ENCODE measurements at places on chromosomes 5 and 9. TPM values are rescaled to one million over a fixed set of nuclear protein-coding genes. Genes with fewer than 3 reads are reported as not detected.

- no peak for DNase-seq
These were observed 1105.4 kb upstream of the DMAC1 start for GRCh38 chr9:8904771-8905515.

OR13C2 gene
- not detected for total RNA-seq

- DNase-seq, result no peak
These were observed 93.4 kb upstream of the DMAC1 start for GRCh38 chr9:7892975-7893374.

- DNase-seq, result peak; percentile 64
These were observed 123.6 kb downstream of the PALM2AKAP2 start for GRCh38 chr9:109903515-109904138.

DNA sequence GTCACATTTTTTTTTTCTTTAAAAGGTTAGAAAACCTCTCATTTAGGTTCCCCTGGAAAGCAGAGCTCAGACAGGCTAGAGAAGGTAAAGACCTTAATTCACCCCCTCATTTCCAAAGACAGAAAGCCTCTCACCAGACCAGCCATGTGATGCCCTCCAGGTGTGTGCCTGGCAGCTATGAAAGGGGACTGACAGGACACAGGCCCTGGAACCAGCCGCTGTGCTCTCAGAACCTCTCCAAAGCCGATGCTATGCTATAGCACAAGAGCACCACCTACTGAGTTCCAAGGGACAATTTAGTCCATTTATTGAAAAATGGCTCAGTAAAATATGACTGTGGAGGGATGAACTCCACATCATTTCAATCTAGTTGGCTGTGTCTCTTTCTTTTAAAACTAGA, 48.8 kb downstream of the FANCC start:
- no peak for DNase-seq

DNA sequence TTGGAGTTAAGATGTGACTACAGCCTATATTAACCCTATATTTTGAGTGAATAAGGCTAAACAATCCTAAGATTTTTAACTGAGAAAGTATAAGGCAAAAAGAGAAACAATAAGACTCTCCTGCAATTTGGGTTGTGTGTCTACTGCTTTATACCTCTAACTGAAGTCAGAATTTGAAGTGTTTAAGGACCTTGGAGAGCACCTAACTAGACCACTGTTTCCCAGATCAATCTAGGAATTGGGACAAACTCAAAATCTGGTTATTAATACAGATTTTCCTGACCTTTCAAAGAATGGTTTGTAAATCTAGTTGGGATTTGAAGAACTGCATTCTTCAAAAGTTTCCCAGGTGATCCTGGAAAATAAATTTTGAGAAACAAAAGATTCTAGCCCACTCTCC, 42.1 kb downstream of the GABRA1 start:
- DNase-seq, result no peak

- no peak for DNase-seq
These were observed 305.1 kb upstream of the RGMB start for GRCh38 chr5:98468188-98468869.

DNA sequence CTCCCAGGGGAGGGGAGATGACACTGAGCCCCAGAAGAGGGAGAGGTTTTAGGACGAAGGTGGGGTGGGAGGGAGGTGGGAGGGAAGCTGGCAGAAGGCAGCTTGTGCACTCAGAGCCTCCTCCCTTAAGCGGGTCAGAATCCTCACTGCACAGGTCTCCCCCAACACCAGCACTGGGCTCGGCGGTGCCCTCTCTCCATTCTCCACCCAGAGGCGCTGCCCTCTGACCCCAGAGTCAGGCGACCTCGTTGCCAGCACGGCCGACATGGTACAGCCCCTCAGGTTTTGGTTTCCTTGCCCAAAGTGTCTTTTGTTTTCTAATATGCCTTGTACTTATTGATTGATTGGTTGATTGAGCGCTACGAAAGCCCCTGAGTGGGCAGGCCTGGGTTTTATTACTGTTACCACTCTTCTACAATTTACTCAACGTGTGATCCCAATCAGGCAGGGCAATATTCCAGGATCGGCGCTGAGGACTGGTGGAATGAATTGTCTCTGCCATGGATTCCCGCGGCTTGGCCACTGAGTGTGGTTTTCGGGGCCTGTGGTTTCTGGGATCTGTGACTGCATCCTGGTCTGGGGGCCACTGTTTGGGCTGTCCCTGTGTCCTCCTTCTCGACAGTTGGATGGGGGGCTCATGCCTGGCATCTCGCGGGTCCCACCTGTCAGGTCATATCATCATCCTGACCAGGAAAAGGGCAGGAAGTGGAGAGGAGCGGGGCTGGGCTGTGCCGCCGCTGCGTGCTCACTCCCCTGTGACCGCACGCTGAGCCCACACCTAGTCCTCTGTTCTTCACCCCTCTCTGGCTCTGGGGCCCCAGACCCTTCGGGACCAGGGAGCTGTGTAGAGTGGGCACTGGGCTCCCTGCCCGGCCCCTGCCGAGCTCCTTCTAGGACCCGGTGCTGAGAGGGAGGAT, 9.6 kb upstream of the FCN2 start:
- peak; percentile 21 for DNase-seq

- no peak for DNase-seq
These were observed 277.7 kb downstream of the MSX2 start for GRCh38 chr5:175001876-175002645.

GRCh38 chr5:154779105-154779504, 23.9 kb downstream of the LARP1 start:
- no peak for DNase-seq

RASA1 gene
- total RNA-seq, result 31.1 TPM

GRCh38 chr5:110050640-110051345, 361.1 kb downstream of the MAN2A1 start:
- no peak for DNase-seq

FBLL1 gene
- 0.60 TPM for total RNA-seq

GABRA6 gene
- not detected for total RNA-seq

DNA sequence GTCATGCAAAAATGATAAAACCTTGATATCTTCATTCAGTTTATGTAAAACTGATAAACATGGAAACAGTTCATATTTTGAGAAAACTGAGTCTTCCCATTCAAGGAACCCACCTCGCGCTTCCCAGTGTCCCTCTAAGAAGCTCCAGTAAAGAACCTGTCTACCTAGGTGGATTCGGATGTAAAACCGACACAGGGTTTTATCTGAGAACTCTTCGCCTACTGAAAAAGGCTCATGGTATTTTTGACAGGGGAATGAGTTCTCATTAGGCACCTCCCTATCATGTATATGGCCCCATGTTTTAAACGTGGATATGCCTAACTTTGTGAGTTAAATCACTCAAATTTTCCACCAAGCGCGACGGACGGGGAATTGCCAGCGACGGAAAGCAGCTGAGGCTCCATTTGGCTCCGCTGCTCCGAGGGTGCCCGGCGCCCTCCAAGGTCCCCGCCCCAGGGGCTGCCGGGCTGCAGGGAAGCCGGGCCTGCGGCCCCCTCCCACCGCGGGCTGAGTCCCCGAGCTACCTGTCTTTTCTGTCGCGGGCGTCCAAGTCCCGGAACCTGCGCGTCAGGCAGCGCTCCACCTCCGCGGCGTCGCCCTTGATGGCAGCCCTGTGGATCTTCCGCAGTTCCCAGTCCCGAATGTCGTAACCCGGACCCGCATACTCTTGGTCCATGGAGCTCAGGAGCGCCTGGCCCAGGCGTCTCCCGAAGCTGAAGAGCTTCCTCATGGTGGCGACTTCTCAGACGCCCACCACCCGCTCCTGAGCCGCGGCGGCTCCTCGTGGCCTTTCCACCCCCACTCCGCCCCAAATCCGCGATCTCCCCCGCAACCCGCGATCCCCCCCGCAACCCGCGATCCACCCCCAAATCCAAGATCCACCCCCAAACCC, 594 bp downstream of the ANKRD18A start:
- DNase-seq, result no peak

GRCh38 chr5:175830586-175831300, 40.6 kb upstream of the CPLX2 start:
- DNase-seq, result no peak

GRCh38 chr9:111904891-111905291, 8.3 kb downstream of the UGCG start:
- no peak for DNase-seq

DNA sequence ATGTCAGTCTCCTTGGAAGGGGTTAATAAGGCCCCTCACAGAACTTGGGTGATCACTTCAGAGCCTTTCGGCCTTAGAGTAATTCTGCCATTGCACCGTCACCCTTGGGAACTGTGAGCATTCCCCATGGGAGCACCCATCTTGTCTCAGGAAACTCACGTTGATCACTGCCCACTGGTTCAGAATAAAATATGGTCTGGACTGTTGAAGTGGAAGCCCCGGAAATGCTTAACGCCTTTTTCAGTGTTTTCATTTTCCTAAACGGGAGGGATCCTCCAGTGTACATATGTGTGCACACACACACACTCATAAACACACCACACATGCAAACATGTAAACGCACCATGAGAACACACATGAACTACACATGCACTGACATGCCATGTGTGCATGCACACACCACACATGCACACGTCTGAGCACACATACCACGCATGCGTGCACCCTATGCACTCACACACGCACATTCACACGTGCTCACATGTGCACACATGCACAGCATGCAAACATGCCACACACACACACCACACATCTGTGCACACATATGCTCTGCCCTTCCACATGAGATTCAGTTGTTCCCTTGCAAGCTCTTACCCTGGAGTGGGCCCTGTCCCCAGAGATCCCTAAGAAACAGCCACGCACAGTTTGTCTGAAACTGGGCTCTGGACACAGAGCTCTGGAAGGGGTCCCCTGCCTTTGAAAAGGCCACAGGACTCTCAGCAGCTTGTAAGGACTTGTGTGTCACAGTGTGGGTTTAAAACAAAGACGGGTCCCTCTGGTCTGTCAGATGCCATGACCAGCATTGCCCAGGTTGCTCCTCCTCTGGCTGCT, 17.0 kb downstream of the MRPL36 start:
- DNase-seq, result no peak

FSTL4 gene
- not detected for total RNA-seq

- DNase-seq, result no peak
These were observed 494.6 kb downstream of the ENC1 start for GRCh38 chr5:74145951-74146350.

FOXD4L6 gene
- not detected for total RNA-seq

Data from ovary (tissue), 10 donors.